ENCODE measurements at places on chromosomes 6 and 20. TPM values are rescaled to one million over a fixed set of nuclear protein-coding genes. Genes with fewer than 3 reads are reported as not detected.

WFDC5 gene
- not detected for total RNA-seq

- no peak for DNase-seq
These were observed 129.4 kb downstream of the TRIM27 start for GRCh38 chr6:28794175-28795002.

DNA sequence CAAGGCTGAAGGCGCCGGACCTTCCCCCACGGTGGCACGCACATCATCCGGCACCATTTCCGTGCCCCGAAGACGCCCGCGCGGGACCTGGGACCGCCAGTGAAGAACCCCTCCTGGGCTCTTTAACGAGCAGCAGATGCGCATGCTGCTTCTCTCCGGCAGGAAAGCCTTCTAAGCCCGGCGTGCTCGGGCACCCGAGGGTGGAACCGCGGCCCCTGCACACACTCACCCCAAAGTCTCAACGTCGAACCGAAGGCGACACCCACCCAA lies 240 bp downstream of the FOXQ1 start:
- peak; percentile 43 for DNase-seq

GRCh38 chr6:156167016-156167624 lies 610.1 kb upstream of the ARID1B start:
- no peak for DNase-seq

- DNase-seq = no peak
These were observed 157.2 kb downstream of the ZDHHC14 start for GRCh38 chr6:157538168-157538567.

DNA sequence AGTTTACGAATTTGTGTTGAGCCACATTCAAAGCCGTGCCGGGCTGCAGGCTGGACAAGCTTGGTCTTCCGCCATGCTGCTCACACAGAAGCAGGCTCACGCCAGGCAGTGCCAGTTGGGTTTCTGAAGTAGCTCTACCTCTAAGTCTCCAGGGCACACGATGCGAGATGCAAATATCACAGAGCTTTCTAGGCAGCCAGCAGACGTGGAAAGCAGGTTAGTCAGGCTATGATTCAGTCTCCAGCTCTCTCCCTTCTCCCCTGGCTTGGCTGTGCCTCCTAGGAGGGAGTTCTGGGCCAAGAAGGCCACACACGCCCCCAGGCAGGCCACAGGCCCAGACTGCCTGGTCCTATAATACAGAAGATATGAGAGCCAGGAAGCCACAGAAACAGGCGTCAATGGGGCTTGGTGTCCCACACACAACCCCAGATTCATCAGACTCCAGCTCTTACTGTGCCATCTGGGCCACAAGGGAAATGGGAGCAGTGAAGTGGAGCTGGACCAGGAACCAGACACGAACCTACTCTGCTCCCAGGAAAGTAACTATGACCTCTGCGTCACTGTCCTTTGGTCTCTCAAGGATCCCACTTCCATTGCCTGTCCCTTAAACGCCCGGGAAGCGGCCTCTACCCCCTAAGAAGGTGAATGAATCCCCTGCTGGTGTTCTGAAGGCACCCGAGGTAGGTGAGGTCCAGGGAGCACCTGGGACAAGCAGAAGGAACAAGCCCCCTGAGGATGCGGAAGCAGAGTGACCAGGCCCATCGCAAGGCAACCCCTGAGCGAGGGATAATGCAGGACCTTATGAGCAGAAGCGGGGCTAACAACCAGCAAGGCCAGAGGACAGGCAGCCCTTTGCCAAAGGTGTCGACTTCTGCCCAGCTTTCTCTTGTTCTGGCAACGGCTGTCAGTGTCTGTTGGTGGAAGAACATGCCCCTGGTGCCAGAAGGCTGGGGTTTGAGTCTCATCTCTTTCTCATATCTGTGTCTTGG lies 61.2 kb downstream of the GFOD1 start:
- DNase-seq = no peak

IL17F gene
- total RNA-seq = not detected

GRCh38 chr6:5998711-5999687 lies 7.7 kb downstream of the NRN1 start:
- peak; percentile 59 for DNase-seq

DNA sequence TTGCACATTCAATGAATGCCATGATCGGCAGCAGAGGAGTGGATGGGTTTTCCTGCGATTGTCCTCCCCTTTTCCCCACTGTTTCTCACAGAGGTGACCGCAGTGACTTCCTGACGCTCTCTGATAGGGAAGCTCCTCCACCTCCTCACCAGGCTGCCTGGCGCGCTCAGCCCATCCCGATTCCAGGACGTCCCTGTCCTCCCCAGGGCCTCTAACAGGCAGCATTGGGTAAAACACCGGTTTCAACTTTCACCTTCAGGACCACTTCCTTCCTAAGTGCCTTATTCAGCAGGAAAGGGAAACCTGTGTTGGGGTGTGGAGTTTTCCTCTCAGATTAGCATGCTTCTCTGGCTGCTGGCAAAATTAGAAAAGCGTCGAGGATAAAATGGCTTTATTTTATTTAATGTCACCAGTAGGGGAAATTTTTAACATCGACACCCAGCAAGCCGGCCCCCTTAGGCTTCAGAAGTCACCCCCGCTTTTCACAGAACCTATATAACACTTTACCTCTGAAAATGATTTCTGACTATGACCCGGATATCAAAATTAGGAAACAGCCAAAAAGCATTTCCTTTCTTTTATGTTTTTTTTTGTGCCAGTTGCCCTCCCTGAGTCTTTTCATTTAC lies 570.4 kb upstream of the GJE1 start:
- peak; percentile 30 for DNase-seq

PLCB4 gene
- not detected for total RNA-seq

- no peak for DNase-seq
These were observed 647 bp downstream of the UNC93A start for GRCh38 chr6:167291623-167292300.

GRCh38 chr6:68732423-68732822 lies 97.3 kb downstream of the ADGRB3 start:
- DNase-seq = no peak

HRH3 gene
- not detected for total RNA-seq

MAFB gene
- total RNA-seq = 3.1 TPM

TUBB2B gene
- not detected for total RNA-seq

SLC32A1 gene
- not detected for total RNA-seq

DNA sequence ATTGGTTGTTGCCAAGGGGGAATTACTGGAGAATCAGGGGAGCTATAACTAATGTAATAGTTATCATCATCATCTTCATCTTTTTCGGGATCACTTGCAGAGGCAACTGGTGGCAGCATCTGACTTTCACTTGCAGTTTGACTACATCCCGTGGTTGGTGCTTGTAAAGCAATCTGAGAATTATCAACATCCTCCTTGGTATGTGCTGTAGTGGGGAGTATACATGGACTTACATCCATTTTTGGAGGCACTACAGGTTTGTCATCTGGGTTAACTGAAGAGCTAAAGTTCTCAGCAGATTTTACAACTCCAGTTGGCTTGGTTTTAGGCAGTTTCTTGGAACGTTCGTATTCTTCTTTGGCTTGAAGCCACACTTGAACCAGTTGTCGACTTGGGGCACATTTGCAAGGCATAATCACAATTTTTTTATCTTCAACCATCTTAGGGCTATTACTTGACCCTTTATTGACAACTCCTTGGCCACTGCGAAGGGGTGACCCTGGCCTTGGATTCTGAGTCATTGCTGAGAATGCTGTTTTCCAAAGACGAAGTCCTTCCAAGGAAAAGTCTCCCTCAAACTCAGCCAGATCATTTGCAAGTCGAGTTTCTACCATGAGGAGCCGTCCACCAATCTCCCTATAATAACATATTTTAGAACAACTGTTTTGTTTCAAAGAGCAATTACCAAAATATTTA lies 115.5 kb downstream of the REV3L start:
- no peak for DNase-seq

GSTA2 gene
- not detected for total RNA-seq

DNA sequence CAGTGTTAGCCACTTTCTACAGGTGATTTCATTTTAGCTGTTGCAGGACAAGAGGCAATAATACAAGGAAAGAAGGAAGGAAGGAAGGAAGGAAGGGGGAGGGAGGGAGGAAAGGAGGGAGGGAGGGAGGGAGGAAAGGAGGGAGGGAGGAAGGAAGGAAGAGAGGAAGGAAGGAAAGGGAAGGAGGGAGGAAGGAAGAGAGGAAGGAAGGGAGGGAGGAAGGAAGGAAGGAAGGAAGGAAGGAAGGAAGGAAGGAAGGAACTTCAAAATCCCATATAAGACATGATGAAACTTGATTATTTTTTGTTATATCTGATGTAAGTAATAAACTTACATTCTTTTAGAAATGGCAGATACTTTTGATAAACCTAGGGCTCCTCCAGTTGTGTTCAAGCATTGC lies 83.6 kb downstream of the TFAP2B start:
- DNase-seq = no peak

- peak; percentile 65 for DNase-seq
These were observed 38.3 kb downstream of the COX4I2 start for GRCh38 chr20:31675828-31676608.

- DNase-seq = no peak
These were observed 34.3 kb upstream of the CARMIL1 start for GRCh38 chr6:25244865-25245264.

DNA sequence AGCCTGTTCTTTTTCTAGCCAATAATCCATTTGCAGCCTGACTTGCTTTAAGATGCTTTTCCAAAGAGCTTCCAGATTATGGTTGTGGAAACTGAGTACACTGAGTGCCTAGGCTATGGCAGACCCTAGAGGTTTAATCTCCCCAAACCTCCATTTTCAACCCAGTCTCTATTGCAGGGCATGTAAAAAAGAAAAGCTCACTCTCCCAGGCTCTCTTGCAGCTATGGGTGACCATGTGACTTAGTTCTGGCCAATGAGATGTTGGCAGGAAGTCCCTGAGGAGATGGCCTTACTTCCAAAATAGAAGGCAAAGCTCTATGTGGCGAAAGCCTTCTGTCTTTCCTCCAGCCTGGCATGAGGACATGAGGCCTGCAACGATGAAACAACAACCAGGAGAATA lies 3.8 kb downstream of the PDRG1 start:
- no peak for DNase-seq

DNA sequence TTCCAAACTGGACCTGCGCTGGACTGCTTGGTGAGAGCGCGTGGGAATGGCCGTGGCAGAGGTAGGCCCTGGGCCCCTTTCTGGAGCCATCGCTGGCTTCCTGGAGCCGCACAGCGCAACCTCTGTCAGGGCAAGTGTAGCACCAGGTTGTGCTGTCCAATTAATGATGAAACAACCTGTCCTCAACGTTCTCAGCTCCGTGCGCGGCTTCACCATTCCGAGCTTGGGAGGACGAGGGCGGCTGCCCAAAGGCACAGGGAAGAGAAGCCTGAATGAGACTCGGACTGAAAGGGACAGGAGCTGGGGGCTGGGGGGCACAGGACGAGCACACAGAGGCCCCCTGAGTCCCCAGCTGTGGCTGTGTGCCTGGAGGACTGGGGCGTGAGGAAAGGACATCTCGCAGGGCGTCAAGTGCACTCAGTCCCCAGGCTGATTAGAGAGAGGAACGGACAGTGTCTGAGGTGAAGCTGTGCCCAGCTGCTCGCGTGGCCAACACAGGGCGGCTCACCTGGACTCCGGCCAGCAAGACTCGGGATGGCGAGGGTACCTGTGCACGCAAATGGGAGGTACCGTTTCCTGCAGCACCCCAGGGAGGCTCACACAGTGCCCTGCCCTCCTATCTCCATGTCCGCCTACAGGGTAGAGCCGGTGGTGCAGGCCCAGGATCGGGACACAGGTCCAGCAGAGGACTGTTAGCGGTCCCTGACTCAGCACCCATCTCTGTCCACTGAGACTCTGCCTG lies 403.3 kb downstream of the TAF4 start:
- no peak for DNase-seq

- no peak for DNase-seq
These were observed 79.2 kb upstream of the PLN start for GRCh38 chr6:118468682-118469465.

DNA sequence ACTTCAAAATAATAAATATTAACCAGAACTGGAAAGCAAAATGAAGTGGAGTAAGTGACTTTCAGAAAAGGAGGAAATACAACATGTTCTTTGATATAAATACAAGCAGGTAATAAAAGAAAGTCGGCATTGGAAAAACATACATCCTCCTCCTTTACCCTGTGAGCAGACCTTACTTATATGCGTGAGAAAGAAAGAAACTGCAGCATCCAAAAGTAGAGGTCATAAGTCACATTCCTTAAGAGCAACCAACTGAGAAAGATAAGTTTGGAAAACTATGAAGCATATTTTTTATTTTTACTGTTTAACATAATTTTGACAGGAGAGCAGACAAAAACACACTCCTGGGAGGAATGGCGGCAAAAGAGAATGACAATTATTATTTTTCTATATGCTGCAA lies 155.5 kb downstream of the HACE1 start:
- DNase-seq = no peak

GRCh38 chr6:125843593-125843992 lies 52.8 kb downstream of the NCOA7 start:
- no peak for DNase-seq

GRCh38 chr6:13364842-13365241 lies 36.5 kb upstream of the TBC1D7 start:
- no peak for DNase-seq

- DNase-seq = no peak
These were observed 37.3 kb upstream of the APCDD1L start for GRCh38 chr20:58552366-58552934.

All from activated naive CD8-positive, alpha-beta T cell treated with anti-CD3 and anti-CD28 coated beads, Interleukin-2, amount 10 ng/mL, durations not matched to agents 7 days and 5 days (primary cell).